ENCODE measurements at places on chromosomes 3 and 15.

- no peak for DNase-seq
These were observed 205.3 kb downstream of the SOX2 start for GRCh38 chr3:181917027-181917426.

GRCh38 chr3:168884353-168884903 is 779.1 kb downstream of the MECOM start:
- DNase-seq = peak; percentile 10

- DNase-seq = no peak
These were observed 728.1 kb downstream of the OTOL1 start for GRCh38 chr3:162224746-162225145.

DNA sequence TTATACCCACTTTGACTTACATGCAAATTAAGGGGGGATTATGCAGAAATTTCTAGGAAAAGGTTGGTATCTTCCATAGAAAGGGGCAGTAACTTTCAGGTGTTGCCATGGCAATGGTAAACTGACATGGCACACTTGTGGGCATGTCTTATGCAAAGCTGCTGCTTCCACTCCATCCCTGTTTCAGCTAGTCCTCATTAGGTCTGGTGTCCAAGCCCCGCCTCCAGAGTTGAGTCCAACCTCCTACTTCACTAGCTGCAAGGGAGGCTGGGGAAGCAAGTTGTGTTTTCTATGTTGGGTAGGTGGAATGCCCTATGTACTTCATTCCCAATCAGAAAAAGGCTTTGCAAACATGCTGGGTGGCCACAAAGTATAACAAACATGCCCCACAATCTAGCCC is 14.7 kb upstream of the KLHL40 start:
- no peak for DNase-seq

DNA sequence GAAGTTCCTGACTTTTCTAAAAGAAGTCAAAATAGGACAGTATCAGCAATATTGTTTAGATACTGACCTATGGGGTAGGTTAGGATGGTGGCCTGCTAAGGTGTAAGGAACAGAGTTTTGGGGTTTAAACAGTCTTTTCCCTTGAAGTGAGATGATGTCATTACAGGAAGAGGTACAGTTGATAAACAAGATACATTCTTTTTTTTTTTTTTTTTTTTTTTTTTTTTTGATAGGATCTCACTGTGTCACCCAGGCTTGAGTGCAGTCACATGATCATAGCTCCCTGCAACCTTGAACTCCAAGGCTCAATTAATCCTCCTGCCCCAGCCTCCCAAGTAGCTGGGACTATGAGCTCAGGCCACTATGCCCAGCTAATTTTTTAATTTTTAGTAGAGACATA is 33.3 kb downstream of the SLC25A36 start:
- DNase-seq = no peak

DNA sequence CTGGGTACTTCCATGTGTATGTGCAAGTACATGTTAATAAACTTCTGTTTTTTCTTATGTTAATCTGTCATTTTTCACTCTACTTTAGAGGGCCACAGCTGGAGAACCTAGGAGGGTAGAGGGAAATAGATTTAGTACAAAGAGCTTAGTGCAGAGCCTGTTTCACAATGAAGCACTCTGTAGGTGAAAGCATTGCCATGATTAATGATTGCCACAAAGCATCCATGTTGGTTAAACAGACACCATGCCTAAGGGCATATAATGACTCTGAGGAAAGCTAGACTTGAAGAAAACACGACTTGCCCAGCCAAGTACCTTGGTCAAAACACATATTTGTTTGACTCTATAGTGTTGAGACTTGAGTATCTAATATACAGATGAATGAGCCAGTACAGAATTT is 338.4 kb downstream of the FHIT start:
- no peak for DNase-seq

DNA sequence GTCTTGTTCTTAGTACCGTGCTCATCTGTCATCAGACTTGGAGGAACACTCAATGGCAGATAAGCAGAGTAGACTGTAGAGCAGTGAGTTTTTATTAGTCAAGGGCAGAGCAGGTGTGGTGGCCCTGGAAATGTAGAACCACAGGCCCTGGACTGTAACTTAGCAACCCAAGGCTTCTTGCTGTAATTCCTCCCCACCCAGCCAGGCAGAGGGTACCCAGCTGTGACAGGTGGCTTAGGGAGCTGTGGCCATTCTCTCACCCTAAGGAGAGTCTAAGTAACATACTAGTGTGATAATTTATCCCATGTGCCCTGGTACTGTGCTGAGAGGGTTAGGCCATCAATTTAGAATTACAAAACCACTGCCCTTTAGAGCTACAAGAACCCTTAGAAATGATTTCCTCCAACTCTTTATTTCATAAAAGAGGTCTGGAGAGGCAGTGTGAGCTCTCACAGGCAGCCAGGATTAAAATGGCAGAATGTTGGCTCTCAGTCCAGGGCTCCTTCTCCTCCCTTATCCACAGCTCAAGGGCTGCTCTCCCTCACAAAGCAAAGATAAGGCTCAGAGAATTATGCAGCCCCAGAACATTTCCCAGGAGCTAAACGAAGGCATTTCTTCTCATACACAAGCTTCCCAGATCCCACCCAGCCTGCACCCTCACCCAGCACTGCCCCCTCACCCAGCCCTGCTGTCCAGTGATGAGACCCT is 3.0 kb downstream of the POMGNT2 start:
- DNase-seq = peak; percentile 47

DNA sequence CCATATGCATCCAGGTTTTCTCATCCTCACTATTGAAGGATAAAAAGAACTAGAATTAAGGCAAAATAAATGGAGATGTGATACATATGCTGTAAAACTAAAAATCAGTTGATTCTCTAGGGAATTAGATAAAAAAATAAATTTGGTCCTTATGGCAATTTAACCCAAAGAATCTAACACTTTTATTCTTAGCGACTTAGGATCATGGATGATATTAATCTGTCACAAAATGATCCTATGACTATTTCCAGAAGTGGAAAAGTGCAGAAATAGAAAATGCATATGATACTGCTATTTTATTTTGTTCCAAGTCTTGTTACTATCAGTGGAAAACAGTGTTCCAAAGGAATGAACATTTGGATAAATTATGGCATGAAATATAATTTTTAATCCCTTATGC is 746.3 kb downstream of the ROBO2 start:
- no peak for DNase-seq

DNA sequence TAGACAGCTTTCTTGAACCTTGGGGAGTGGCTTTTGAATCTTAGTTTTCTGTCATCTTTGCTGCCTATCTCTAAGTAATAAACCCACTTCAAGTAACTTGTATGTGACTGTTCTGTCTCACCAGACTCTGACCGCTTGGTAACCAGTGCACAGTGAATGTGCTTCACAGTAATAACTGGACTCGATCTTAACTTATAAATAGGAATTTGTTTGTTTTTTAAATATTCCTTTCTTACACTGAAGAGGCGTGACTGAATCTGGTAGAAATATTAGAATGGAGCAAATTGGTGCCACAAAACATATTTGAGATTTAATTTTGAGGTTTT is 318.0 kb downstream of the GBE1 start:
- DNase-seq = no peak

DNA sequence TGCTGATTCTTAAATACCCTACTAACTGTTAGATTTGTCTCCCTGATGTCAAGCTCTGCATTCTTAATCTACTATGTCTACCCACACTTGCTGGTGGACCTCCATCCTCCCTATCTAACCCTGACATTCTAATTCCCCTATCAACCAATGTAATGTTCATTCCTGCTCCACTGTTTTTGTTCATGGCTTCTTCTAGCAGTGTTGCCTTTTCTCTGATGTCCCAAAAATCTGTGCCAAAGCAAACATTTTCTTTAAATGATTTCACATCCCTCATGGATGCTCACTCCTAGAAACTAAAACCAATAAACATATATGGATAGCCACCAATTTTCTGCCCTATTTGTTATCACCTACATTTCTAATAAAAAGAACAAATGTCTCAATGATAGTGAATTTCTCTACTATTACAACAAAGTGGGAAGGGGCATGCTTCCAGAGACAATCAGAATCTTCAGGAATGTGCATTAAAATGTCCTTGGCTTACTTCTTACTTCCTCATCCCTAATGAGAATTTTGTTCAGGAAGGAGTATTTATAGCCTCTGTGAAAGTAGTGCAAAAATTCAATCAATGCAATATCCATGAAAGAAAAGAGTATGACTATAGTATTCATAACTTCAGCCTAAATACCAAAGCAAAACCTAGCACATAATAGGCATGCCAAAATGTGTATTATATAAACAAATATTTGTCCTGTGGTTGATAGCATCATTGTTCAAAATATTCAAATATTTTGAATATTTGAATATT is 273.3 kb downstream of the ZNF385D start:
- DNase-seq = no peak

GRCh38 chr3:177647341-177647740 is 450.1 kb upstream of the TBL1XR1 start:
- DNase-seq = no peak

GRCh38 chr3:122074621-122075265 is 19.6 kb downstream of the CD86 start:
- DNase-seq = no peak

GRCh38 chr15:29749365-29750086 is 72.7 kb downstream of the TJP1 start:
- no peak for DNase-seq

DNA sequence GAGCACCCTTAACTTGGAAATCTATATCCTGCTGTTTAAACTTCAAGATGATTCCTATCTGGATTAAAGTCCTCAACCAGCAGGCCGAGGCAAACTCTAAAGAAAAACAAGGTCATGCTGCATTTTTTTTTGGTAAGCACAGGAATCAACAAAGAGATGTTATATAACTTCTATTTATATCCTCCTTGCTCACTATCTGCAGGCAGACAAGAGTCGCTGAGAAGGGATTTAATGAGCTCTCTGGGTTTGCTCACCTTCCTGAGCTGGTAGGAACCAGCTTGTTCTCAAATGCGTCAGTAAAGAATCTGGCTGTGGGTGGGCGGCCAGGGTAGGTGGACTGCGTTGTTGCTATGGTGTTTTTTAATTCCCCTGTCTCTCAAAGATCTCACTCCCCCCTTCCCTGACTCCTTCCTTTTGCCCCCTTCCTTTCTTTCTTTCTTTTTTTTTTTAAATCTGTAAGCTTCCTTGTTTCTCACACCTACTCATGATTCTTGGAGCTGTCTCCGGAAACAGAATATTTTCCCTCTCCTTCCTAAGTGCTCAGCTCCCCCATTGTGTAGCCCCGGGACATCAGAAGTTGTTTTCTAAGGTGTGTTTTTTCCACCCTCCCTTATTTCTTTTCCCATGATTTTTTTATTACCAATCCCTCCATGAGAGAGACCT is 228.8 kb upstream of the BHLHE40 start:
- DNase-seq = peak; percentile 89

DNA sequence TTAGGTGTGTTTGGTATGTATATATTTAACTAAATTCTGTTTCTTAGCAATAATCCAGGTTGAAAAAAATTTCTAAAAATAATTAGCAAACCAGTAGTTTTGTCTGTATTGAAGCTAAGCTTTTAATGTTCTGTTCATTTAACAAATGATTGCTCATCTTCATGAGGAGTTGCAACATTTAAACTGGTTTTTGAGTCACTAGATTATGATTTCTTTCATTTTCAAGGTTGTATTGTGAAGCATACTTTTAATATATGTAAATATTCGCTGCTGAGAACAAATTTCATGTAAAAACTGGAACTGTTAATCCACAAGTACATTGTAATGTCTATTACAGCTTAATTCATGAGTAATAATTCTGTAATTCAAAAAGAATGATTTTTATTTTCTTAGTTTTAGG is 192.7 kb downstream of the MBNL1 start:
- DNase-seq = no peak

DNA sequence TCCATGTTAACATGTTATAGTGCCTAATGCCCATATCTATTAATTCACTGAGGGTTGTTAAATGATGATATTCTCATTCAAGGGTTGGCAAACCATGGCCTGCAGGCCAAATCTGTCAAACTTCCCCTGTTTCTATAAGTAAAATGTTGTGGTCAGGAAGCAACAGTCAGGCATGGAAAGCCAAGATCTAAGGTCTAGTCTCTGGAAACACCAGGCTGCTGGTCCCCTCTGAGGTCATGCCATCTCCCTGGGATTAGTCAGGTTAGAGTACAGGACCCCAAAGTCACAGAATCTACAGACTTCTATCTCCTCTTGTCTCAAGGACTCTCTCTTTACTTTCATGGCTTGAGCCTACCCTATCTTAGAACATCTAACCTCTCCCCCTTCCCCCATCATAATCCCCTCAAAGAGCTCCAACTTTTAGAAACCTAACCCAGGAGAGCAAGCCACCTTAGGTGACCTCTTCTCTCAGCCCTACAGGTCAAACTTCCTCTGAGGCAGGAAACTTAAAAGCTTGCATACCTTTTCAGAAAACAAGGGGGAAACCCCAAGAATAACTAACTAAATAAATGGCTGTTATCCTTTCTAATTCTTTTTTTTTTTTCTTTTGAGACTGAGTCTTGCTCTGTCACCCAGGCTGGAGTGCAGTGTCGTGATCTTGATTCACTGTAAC is 15.3 kb upstream of the HERC1 start:
- no peak for DNase-seq

DNA sequence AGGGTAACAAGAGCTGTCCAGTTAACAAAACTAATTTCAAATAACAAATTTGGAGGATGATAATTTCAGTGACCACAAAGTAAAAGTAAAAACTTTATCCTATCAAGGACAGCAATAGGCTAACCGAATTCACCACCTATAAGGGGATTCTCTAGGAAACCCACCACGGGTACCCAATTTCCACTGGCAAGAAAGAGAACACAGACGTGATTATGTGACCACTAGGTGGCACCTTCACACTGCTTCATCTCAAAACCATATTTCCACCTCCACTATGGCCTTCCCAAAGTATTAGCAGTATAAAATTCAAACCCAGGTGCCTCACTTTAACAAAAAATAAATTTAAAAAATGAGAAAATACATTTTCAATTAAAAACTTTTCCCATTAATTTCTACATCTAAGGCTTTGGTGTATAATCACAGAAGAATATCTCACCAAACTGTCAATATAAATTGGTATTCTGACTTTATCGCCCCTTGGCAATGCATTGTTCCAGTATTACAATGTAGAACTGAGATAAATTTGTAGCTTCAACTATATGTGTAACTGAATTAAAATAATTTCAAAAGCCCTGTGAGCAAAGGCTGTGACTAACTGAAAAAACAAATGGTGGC is 96.5 kb downstream of the FSIP1 start:
- DNase-seq = peak; percentile 64

DNA sequence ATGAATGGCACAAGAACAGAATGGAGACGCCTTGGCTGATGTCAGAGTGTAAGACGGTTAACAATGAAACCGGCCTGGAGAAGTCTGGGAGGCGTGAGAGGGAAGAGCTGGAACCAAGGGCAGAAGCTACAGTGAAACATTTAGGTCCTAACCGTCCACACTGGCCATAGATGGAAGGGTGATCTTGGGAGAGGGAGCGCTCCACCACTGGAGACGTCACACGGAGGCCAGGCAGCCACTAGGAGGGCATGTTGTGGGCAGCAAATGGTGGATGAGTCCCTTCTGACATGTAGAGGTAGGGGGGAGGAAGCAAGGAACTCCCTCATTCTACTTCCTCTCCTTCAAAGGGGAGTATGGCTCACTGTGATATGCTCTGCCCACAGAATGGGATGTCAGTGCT is 23.8 kb downstream of the FEM1B start:
- no peak for DNase-seq

Data from G401 (cell line).